Naive thymus-derived CD4-positive, alpha-beta T cell (primary cell): ENCODE measurements at places on chromosomes 2 and 18. TPM values are rescaled to one million over a fixed set of nuclear protein-coding genes. Genes with fewer than 3 reads are reported as not detected.

Gene MGAT4A
- 280 TPM for total RNA-seq

Gene CYP27A1
- 3.9 TPM for total RNA-seq

Gene CCDC74B
- not detected for total RNA-seq

Gene C2orf81
- total RNA-seq = 8.3 TPM

Gene LOXL3
- total RNA-seq = 0.51 TPM

GRCh38 chr2:70118798-70119454 lies 31.6 kb downstream of the PCBP1 start:
- no peak for DNase-seq

- no peak for DNase-seq
Measured at GRCh38 chr2:160454070-160454797, 39.4 kb downstream of the RBMS1 start.

DNA sequence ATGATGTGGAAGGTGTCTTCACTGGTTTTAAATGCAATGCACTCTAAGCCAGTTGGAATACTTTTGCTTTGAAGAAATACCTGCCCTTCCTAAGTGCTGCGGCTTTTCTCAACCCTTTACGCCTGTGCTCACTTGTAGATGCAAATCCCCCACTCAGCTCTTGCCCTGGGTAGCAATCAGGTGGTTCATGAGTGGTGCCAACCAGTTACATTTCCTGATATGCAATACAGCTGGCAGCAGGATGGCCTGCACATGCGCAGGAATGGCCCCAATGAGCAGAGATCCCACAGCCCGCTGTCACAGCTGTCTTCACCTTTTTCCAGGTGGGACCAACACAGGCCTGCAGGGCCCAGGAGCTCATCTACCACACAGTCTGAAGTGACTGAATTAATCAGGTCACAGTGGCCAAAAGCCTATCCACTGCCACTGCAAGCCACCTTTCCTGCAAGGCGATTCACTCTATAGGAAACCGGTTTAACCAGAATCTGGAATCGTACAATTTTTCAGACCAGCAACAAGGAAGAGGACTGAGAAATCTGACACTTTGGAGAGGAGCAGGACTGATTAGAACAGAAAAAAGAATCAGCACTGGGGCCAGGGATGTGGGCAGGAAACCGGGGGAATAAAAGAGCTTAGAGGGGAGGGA lies 247.8 kb downstream of the MYT1L start:
- no peak for DNase-seq

GRCh38 chr2:190415794-190416775 lies 7.9 kb downstream of the MFSD6 start:
- no peak for DNase-seq

- DNase-seq = no peak
Measured at GRCh38 chr2:197708331-197708730, 3.2 kb downstream of the MARS2 start.

DNA sequence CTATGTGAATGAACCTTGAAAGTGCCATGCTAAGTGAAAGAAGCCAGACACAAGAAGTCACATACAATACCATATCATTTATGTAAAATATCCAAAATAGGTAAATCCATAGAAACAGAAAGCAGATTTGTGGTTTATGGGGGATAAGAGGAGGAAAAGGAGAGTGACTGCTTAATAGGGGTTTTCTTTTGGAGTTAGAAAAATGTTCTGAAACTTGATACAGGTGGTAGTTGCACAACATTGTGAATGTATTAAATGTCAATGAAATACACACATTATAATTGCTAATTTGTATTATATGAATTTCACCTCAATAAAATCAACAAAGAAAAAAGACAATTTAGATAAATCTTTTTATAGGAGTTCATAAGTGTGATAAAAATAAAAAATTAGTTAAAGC lies 37.1 kb downstream of the MEMO1 start:
- no peak for DNase-seq

DNA sequence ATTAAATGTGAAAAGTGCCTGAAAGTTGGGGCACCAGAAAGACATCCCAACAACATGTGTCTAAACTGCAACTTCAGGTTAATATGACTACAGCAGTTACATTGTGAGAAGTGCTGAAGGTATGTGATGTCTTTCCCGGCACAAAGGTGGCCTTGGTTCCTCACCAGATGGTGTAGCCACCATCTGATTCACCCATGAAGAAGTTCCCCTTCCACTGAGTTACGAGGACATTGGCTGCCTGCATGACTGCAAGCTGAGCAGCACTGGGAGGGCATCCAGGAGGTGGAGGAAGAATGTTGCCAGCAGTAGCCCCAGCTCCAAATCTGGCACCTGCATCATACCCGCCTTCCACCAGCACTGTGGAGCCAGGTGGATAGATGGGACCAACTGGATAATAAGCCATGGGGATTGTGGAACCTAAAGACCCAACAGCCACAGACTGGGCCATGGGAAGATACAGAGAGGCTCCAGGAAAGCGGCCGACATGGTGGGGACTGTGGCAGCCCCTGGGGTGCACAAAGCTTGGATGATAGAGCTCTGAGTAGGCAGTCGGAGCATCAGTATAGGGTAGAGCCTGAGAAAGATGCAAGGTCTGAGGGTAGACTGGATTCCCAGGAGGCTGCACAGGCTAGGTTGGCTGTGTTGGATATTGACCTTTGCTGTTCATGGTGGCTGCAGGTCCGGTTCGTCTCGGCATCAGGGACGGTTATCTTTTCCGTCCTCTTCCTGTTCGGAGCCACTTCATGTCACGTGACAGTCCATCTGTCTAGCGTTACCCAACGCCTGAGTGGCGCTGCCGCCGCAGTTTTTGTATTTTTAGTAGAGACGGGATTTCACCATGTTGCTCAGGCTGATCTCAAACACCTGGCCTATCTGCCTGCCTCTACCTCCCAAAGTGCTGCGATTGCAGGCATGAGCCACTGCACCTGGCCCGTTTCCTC lies 36.9 kb downstream of the SUMO1 start:
- no peak for DNase-seq

GRCh38 chr18:58599106-58599505 lies 29.8 kb downstream of the ALPK2 start:
- no peak for DNase-seq

- no peak for DNase-seq
Measured at GRCh38 chr2:202001826-202002225, 31.8 kb upstream of the FZD7 start.

DNA sequence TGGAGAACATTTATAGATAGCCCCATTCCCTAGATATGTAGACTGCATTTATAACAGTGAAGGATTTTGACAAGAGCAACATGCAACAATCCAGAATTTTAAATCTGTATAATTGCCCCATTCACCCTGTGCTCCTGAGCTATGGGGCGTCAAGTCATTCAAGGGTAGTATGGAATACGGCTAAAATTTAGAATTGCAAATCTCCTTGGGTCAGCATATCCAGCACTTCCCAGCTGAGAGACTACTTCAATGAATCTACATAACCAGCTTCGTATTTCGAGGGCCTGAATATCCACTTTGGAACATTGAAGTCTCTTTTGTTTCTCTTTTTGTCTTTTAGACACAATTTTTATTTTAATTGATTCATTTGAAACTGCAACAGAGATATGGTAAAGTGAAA lies 28.4 kb upstream of the ACVR1C start:
- no peak for DNase-seq

DNA sequence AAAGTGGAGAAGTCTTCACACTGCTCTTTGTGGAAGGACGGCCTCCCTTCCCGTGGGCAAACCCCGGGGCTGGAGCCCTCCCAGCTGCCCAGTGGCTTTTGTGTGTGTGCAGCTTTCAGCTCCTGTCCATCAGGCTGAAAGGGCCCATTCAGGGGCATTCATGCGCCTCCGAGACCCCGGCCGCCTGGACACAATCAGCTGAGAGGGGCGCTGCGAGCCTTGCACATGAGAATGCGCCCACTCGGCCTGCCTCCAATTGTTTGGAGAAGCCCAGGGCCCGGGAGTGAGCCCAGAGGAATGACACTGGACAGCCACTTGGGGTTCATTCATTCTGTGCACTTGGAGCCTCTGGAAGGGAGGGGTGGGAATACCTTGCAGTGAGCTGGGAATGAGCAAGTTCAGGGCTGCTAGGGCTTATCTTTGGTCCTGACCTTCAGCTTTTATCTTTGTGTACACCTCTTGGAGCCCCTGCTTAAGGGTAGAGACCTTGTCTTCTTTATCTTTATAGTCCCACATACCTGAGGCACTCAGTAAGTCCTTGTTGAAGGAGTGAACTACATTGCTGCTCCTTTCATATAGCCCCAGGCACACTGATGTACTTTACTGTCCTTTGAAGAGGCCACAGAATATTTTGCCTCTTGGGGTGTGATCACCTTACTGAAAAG lies 56.5 kb downstream of the TCF7L1 start:
- no peak for DNase-seq

DNA sequence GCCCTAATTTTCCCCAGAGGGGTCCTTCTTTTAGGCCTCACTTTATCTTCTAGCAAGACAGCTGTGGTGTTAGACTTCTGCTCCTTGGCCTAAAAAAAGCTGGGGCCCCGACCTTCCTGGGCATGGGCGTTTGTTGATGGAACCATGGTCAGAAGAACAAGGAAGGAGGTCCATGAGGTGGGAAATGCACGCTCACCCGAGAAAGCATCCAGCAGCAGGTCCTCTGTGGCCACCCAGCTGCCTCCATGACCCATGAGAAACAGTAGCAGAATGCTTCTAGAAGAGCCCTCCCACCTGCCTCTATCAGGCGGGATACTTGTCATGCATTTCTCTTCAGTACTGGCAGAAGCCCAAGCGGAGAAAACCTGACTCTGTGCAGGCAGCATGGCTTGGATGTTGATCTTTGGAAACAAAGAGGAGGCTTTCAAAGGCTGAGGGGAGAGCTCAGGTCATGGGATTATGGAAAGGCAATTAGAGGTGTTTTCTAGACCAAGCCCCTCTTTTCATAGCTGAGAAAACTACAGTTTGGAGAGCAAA lies 249.1 kb downstream of the FAM210A start:
- DNase-seq = no peak

DNA sequence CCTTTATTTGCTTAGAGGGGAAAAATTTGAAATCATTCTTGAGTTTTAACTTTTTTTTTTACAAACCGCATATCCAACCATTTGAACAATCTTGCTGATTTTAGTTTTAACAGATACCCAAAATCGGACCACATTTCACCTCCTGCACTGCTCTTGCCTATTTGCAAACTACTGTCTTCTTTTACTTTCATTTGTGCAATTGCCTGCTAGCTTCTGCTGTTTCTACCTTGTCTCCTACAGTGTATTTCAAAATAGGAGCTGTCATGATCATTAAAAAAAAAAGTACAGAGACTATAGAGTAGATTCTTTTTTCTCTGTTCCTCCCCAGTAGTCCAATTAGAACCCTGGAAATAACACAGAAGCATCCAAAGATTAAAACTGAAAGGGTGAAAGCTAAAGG lies 1081.2 kb downstream of the SOCS6 start:
- DNase-seq = no peak

DNA sequence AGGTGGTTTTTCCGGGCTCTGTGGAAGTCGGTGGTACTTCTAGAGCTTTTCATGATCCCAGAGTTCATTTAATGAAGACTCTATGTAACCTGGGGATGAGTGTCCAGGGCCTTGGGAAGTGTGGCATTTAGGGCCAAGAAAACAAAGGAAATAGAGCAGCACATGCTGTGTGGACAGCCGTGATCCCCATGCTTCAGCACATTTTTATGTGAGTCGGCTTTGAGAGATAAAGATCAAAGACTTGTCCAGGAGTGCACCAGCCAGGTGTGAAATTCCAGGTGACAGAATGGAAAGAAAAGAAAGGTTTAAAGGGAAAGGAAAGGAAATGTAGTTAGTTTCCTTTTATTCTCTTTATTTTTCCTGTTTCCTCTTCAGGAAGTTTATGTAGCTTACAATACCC lies 258.0 kb upstream of the NRP2 start:
- DNase-seq = no peak

GRCh38 chr2:159856760-159857159 lies 58.8 kb upstream of the CD302 start:
- DNase-seq = no peak

GRCh38 chr2:235504441-235505180 lies 10.8 kb downstream of the AGAP1 start:
- DNase-seq = no peak

DNA sequence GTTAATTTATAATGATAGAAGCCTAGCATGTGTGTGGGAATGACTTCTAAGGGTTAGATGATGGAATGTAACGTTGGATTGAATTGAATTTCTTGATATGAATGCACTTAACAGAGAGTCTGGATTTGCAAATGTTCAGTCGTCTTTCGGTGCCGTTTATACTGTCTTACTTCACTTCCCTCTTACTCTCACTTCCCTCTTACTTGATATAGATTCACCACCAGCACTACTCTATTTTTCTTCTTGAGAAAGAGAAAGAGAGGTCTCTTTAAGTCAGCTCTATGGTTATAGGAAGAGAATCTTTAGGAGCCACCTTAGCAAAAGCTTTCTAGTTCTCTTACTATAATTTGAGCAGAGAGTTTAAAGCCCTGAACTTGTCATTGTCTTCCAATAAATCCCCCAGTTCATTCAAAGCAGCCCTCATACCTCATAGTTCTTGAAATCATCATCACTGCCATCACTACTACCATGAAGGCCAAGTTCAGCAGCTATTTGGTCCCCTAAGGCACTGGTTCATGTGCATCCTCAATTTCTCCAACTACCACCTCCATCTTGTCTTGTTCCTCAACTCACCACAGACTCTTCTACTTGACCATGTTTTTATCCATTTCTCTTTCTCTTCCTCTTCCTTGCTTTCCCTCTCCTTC lies 501.7 kb upstream of the TCF4 start:
- no peak for DNase-seq

DNA sequence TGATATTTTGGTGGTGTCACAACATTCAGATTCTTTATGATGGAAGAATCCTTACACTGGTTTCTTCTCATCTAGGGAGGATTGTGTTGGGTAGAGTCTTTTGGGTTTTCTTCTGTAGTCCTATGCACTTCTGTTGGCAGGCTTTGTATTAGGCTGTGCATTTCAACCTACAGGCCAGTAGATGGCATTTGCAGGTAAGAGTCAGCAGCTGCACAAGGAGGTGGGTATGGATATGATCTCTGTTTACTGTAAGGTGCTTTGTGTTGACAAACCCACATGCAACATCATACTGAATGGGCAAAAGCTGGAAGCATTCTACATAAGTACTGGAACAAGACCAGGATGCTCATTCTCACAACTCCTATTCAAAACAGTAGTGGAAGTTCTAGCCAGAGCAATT lies 656.8 kb downstream of the METTL4 start:
- no peak for DNase-seq
